Hematopoietic multipotent progenitor cell treated with erythropoietin and hydrocortisone succinate and interleukin-3 and kit ligand, for 8 days (in vitro differentiated cells): ENCODE measurements at places on chromosomes 3 and 15.

DNA sequence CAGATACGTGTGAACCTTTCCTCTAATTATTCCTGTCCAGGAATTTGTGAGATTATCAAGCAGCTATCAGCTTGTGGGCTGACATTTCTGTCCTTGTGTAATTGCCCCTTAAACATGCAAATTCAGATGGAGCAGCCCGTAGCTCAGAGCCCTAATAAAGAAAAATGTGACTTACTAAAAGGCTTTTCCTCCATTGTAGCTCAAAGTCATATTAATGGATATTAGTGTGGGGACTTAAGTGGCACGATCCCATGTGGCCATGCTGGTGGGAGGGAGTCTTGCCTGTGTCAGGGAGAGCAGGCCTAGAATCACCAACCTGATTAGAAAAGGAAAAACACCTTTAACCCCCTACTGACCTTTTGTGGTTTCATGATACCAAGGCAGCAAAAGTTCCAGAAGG, 399.2 kb downstream of the LRTM1 start:
- DNase-seq, result no peak

GRCh38 chr3:172171396-172172075, 132.2 kb downstream of the FNDC3B start:
- DNase-seq, result no peak

DNA sequence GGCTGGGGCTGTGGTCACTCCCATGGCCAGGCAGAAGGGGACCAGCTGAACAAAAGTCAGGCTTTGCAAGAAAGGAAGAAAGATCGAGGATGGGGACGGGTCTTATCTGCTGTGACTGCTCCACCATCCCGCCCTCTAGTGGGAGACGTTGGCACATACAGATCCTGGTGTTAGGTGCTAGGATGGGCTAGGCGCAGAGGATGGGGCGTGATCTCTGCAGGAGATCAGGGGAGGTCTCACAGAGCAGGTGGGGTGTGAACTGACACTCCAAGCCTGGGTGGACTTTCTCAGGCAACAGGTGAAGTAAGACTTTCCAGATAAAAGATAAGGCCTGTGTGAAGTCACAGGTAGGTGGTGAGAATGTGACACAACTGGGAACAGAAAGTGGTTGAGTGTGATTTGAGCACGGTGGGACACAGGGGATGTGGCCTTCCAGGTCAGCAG, 141.9 kb upstream of the SMAD3 start:
- peak; percentile 37 for DNase-seq

DNA sequence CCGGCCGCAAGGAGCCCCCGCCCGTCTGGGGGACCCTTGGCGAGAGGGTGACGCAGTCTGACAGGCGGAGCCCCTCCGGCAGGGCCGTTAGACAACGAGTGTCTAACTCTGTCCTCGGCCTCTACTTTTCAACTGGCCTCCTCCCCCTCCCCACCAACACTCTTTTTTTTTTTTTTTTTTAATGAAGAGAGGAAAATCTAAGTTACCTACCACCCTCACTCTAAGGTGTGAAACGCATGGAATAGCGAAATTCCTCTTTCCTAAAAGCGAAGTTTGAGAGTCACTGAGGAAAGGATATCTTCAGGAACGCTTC, 521 bp upstream of the SUSD5 start:
- DNase-seq, result no peak

DNA sequence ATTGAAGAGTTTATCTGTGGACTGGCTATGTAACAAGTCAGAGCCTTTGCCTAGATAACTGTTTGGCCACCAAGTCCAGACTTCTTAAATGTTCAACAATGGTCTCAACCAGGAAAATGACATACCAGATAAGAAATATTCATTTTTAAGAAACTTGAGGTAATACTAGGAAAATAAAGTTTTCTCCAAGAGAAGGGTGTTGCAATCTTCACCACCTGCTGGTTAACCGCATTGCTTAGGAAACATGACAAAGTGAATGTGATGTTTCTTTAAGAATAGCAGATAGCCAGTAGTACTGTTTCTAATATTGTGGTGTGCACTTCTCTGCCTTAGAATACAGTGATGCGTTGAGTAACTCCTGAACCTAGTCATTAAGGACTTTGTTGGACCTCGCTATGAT, 321.5 kb upstream of the CADM2 start:
- DNase-seq, result peak; percentile 2

DNA sequence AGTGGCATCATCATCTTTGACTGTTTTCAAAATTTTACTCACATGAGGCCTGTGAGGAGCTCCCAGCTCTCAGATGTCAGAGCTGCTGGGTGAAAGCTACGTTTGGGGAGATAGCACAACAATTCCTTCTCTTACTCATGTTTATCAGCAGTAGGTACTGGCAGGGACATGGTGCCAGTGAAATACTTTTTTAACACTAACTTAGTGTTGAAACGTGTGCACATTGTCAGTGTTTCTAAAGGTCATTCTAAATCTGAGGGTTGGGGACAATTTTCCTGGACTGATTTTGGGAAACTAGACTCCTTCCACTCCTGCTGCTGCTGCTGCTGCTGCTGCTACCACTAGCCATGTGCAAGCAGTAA, 487.4 kb downstream of the PDCD6IP start:
- no peak for DNase-seq

DNA sequence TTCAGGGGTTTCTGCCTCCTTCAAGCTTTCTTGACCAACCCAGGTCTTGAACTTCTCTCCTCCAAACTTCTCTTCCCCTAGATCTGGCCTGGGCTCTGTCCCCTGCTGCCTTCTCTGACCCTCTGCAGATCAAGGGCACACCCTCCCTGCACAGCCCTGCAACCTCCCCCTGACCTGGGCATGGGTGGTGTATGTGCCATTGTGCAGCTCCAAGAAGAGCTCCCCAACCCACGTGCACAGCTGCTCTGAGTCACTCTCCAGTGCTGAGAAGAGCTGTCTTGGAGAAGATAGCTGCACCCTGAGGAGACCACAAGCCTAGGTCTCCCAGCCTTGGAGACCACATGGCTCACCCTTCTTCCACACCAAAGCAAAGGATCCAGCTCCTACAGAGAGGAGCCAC, 8.0 kb downstream of the MAN2C1 start:
- peak; percentile 65 for DNase-seq

GRCh38 chr3:102235679-102236078, 199.1 kb upstream of the ZPLD1 start:
- DNase-seq, result no peak

GRCh38 chr15:84631706-84632272, 22.3 kb downstream of the WDR73 start:
- DNase-seq, result peak; percentile 27

GRCh38 chr3:53585049-53585448, 90.6 kb downstream of the CACNA1D start:
- DNase-seq, result no peak

GRCh38 chr3:123361071-123361470, 87.8 kb downstream of the ADCY5 start:
- no peak for DNase-seq

DNA sequence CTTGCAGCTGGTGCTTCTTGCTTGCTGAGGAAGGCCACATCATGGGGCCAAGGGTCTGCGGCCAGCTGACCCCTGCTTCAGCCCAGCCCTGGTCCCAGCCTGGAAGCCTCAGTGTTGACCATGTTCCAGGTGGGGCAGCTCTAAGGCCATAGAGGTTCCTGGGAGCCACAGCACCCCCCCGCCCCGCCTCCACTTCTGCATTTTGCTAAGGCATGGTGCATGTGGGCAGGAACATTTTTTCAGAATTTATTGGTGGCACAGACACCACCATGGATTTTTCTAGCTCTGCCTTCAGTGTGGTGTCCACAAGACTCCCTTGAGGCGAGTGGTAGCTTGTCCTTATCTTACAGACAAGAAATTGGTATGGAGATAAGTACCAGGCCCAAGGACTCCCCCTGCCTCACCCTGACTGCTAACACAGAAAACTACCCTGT, 1.9 kb upstream of the CHST14 start:
- DNase-seq, result peak; percentile 64

- no peak for DNase-seq
These were observed 288.0 kb upstream of the TBC1D5 start for GRCh38 chr3:18030371-18030870.

DNA sequence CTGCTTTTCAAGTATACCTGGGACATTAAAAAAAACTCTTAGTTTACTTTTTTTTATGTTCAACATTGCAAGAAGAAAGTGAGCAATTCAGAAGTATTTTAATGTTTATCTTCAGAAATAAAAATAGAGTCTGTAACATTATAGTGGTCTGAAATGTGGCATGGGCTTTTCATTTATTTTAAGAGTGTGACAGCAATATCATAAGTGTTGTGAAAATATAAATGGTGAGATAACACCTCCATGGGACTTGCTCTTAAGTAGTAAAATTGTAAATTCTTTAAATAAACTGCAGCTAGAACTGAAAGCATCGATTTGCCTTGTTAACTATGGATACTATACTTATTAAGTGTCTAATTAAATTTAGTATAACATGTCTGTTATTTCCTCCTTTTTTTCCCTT, 48.8 kb upstream of the ZCWPW2 start:
- DNase-seq, result no peak

DNA sequence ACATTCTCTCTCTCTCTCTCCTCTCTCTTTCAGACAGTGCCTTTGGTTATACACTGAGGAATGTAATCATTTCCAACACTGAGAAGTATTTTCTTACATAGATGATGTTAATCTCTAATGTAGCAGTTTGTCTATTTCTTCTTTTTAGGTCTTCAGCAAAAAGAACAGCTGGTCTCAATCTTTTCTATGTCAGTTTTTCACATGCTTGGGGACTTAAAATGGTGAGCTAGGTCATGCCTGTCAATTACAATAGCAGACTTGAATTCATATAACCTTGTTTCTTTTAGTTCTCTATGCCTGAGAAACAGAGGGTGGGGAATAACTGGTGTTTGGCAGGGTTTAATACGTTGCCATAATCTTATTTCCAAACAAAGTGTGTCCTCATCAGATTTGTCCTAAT, 786.2 kb downstream of the SQOR start:
- no peak for DNase-seq

DNA sequence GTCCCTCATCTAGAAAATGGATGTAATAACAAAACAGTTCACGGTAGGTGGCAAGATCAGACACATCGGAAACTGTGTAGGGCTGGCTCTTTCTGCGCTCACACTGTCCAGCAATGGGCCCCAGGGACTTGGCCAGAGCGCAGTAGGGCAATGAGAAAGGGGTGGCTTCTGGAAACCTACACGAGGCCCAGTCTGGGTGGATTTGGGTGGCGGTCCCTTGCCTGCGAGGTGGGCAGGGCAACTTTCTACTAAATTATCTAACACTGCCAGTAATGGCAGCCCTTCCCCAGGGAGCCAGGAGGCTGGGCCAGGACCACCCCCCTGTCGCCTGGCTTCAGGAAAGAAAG, 2.1 kb upstream of the TNK2 start:
- DNase-seq, result no peak

DNA sequence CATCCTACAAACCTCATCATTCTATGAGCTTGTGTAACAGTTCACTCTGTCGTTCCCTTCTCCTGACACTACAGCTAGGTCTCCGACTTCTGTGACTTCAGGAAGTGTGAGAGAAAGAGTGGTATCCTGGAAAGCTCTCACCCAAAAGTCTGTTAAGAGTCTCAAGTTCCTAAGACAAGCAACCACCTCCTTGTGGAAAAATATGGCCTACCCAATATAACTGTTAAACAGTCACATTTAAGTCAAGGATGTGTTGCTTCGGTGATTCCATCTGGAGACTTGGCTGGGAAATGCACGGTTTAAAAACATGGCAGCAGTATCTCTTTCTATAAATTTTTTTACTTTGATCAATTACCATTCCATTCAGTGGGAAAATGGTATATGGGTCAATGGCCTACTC, 13.8 kb downstream of the FEZF2 start:
- no peak for DNase-seq

- no peak for DNase-seq
These were observed 315.2 kb downstream of the RORA start for GRCh38 chr15:60913900-60914299.

GRCh38 chr3:27354161-27354560, 15.0 kb downstream of the NEK10 start:
- no peak for DNase-seq

GRCh38 chr3:150180334-150180733, 209.6 kb upstream of the PFN2 start:
- DNase-seq, result no peak

- no peak for DNase-seq
These were observed 17.3 kb upstream of the AEN start for GRCh38 chr15:88603885-88604284.

DNA sequence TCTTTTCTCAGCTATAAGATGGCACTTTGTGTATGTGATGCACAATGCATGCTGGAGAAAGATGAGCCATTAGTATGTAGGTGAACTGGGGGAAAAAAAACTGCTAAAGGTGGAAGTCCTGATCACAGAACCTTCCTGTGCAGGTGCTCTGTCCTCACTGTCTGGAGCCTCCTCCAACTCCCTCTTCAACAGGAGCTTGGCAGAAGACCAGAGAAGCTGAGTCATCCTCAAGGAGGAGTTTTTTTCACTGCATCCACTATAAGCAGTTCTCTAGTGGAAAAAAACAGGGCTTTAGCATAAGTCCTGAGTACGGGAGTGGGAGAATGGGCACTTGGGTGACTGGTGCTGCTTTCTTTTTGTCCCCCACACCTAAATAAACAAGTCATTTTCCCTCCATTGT, 168.4 kb upstream of the CADPS start:
- no peak for DNase-seq

DNA sequence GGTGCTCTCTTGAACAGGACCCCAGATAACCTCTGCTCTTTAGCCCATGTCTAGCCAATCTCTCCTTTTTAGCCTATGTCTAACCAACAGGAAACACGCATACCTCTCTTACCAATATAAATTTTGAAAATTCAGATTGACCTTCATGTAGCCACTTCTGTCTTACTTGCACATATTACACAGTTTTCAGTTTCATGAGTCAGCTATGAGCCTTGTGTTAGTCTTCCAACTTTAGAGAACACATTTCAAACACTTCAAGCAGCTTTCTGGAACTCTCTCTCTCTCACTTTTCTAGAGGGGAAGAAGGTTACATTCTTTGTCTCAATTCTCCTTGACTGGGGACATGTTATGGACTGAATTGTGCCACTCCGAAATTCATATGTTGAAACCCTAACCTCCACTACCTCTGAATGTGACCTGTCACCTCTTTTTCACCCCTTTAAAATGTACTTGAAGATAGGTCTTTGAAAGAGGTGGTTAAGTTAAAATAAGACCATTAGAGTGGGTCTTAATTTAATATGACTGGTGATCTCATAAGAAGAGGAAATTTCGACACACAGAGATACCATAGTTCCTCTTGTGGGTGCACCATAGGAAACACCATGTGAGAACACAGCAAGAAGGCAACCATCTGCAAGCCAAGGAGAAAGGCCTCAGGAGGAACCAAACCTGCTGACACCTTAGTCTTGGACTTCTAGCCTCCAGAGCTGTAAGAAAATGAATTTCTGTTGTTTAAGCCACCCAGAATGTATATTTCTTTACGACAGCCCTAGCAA, 480.3 kb upstream of the ALCAM start:
- DNase-seq, result no peak

- DNase-seq, result no peak
These were observed 532.1 kb upstream of the SEMA6D start for GRCh38 chr15:47184908-47185801.

- no peak for DNase-seq
These were observed 21.9 kb downstream of the LTF start for GRCh38 chr3:46442576-46443530.

- no peak for DNase-seq
These were observed 19.3 kb upstream of the LZTFL1 start for GRCh38 chr3:45861043-45861719.
